ENCODE measurements at places on chromosomes 4 and X.

GRCh38 chr4:5386921-5387320 is 321.4 kb downstream of the EVC2 start:
- no peak for DNase-seq

- no peak for DNase-seq
These were observed 14.5 kb upstream of the MED14 start for GRCh38 chrX:40749681-40750494.

DNA sequence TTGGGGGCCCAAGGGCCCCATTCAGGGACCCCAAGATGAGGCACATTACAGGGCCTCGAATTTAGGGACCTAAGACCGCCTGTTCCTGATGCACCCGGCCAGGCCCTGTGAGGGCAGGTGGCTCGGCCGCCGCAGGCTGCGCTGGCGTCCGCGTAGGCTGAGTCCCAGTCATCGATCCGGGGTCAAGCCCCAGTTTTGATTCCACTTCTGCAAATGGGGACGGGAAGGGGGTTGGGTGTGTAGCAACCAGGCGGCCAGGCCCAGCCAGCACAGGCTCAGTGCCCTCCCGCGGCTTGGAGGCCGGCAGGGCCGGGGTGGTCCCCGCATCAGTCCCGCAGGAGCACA is 327 bp downstream of the PNPLA4 start:
- DNase-seq, result no peak

- no peak for DNase-seq
These were observed 80.9 kb downstream of the PCYT1B start for GRCh38 chrX:24566240-24566639.

- DNase-seq, result no peak
These were observed 35.3 kb downstream of the CXCL1 start for GRCh38 chr4:73904491-73904890.

- no peak for DNase-seq
These were observed 107.6 kb downstream of the PDLIM5 start for GRCh38 chr4:94559351-94559806.

GRCh38 chr4:38889143-38889542 is 21.5 kb downstream of the FAM114A1 start:
- DNase-seq, result no peak

DNA sequence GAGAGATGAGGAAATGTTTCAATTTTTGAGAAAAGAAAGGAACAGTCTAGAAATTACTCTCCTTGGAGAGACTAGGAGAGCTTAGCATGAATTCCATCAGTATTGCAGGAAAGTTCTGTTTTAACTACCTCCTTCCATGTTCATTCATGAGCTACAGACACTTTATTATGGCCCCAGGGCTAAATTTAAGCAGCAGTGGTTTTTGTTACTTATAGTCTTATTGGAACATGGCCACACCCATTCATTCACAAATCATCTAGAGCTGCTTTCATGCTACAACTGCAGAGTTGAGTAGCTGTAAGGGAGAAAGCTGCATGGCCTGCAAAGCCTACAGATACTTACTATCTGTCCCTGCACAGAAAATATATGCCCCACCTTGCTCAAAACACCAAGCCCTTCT is 81.7 kb downstream of the SHISA3 start:
- no peak for DNase-seq

DNA sequence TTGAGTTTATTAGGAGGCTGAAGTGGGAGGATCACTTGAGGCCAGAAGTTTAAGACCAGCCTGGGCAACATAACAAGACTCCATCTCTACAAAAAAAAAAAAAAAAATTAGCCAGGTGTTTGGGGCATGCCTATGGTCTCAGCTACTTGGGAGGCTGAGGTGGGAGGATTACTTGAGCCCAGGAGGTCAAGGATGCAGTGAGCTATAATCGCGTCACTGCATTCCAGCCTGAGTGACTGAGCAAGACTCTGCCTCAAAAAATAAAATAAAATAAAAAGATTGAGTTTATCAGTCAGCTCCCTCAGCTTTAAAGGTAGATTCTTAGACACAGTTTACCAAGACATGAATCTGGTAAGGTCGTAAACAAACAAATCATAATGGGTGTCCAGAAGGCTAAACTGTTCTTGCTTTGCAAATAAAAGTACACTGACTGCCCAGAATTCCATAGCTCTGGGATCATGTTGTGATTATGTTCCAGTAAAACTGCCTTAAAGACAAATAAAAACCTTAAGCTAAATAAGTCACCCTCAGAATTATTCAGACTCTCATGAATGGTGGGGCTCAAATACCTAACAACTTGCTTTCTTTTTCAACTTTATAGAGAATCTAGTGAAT is 18.7 kb downstream of the APOO start:
- DNase-seq, result no peak

- DNase-seq, result no peak
These were observed 138.0 kb upstream of the USP9X start for GRCh38 chrX:40947276-40947675.

GRCh38 chr4:80138551-80139538 is 58.5 kb upstream of the PRDM8 start:
- DNase-seq, result no peak

DNA sequence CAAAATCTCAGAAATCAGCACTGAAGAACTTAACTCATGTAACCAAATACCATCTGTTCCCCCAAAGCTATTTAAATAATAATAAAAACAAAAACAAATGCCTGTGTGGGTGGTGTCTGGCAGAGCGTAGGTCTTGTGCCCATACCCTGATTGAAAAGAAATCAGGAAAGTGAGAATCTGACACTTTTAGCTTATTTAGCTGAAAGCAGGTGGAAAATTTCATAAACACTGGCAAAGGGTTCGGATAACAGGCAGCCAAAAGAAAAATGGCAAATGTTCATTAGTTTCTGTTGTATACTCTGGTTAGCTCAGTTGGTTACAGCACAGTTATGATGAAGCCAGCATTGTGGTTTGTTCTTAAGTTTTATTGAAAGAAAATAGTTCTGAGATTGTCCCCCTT is 48.3 kb downstream of the REPS2 start:
- DNase-seq, result no peak

GRCh38 chrX:17007134-17007768 is 60.8 kb downstream of the REPS2 start:
- DNase-seq, result no peak

- DNase-seq, result no peak
These were observed 37.9 kb downstream of the LDB2 start for GRCh38 chr4:16860516-16860915.

- DNase-seq, result no peak
These were observed 112.5 kb downstream of the CFAP299 start for GRCh38 chr4:80448056-80448455.

DNA sequence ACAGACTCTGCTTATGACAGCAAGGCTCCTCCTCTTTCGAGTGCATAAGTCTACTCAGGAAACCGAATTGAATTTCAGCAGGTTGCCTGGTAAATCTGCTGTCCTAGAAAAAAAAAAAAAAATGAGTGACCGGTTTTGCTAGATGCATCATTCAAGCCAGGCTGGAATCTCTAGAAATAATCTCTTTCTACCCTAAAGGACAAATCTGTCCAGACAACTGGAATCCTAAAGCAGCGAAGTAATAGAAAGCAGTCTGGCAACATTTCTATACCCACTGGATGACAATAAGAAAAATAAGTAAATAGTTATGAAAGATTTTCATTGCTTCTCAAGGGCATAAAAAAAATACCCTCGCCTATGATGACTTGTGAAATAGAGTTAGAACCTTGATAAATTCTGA is 703.5 kb downstream of the RPA4 start:
- no peak for DNase-seq

GRCh38 chr4:152990471-152991131 is 54.5 kb downstream of the FHDC1 start:
- DNase-seq, result no peak

Data from occipital lobe (tissue), 3 donors.